ENCODE measurements at places on chromosomes 2 and 18.

- peak; percentile 37 for DNase-seq
Observed at GRCh38 chr2:88831792-88832248, 140.3 kb downstream of the RPIA start.

DNA sequence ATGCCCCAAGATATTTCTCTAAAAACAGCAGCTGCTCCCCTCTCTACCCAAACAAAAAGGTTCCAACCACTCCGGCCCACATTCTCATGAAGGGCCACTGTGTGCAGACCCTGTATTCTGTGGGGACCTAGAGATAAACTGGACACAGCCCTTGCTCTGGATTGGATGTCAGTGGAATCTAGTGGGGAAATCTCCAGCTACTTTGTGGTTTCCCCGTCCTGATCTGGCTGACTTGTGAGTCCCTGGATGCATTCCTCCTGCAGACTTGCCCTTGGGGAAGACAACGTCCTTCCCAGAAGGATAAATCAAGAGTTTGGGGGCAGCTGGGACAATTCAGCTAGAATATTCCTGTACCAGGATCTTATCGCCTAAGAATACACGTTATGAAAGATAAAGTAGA, 151.1 kb downstream of the FSHR start:
- no peak for DNase-seq

- DNase-seq = no peak
Observed at GRCh38 chr18:45525301-45525700, 90.0 kb upstream of the SLC14A2 start.

GRCh38 chr2:241728627-241729026, 5.8 kb upstream of the D2HGDH start:
- no peak for DNase-seq

DNA sequence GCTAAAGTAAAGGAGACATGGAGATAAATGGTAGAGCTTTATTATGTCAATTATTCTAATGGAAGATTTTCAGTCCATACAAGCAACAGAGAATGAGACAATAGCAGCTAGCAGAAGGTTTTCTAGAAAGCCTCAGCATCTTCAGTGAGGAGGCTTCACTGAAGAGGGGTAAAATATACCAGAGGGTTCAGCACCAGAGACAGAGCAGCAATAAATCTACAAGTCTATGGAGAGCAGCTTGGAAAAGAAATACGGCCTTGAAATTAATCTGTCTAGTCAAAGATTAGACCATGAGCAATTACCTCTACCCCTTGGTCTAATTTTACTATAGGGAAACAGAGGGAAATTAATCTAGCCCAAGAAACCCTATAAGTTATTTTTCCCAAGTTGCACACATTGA, 185.7 kb upstream of the CRIM1 start:
- no peak for DNase-seq

GRCh38 chr2:131034122-131035051, 58.9 kb downstream of the FAM168B start:
- no peak for DNase-seq

DNA sequence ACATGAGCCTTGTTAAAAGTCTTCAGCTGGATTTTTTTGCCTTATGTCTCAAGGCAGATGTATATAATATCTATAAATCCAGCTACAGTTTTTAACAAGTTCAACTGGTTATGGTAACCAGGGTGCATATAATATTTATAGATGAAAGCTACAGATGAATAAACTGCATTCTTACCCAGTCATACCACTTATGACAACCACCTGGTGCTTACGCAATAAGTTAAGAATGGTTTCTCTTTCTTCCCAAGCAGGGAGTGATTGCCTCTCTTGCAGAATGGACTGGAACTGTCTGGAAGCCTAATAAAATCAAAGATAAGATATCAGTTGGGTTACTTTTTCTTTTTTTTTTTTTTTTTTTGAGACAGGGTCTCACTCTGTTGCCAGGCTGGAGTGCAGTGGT, 19.6 kb downstream of the DHX57 start:
- no peak for DNase-seq

- DNase-seq = no peak
Observed at GRCh38 chr18:62196980-62197379, 9.9 kb downstream of the RELCH start.

DNA sequence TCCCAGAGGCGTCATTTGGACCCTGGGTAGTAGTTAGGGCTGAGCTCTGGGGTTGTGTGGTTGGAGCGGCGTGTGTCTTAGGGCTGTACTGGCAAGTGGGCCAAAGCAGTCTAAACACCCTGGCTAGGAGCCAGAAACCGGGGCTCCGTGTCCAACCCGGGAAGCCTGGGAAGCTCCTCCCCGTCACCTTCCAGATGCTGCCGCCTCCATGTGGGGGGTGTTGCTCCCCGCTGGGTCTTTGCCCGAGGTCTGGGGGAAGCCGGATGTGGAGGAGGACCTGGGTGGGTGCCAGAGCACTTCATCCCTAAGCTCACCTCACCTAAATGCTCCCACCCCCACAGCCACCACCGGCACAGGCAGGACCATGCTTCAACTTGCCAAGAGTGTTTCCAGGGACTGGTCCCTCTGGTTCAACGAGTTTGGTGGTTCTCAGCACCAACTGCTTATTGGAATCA, 25.4 kb downstream of the TET3 start:
- no peak for DNase-seq

GRCh38 chr2:149438330-149438960, 108.1 kb downstream of the LYPD6 start:
- no peak for DNase-seq

Measured in CD4-positive, alpha-beta T cell (primary cell).